Inflammatory macrophage treated with lipopolysaccharide for 4 hours (primary cell): ENCODE measurements at places on chromosomes 4 and X.

- no peak for DNase-seq
Observed at GRCh38 chr4:592825-593520, 16.9 kb upstream of the TMEM271 start.

GRCh38 chr4:136319789-136320464, 1212.4 kb downstream of the PCDH18 start:
- DNase-seq = no peak

- DNase-seq = no peak
Observed at GRCh38 chr4:180418819-180419531, 1824.2 kb upstream of the TENM3 start.

- DNase-seq = no peak
Observed at GRCh38 chr4:187235456-187236170, 512.0 kb upstream of the FAT1 start.

DNA sequence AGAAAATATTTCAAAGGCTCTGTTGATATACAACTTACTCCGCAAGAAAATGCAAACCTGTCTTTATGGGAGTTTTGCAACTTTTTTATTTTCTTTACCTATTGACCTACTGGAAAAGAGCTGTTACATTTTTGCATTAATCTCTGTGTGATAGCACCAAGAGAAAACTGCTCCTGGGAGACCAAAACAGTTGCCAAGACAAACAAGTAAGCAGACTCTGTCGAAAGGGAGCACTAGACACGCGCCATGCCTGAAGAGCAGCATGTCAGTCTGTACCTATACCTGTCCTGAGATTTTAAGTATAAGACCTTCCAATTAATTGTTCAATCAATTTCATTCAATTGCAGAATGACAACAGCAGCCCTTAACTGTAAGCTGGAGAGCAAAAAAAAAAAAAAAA, 56.0 kb upstream of the TECRL start:
- no peak for DNase-seq

DNA sequence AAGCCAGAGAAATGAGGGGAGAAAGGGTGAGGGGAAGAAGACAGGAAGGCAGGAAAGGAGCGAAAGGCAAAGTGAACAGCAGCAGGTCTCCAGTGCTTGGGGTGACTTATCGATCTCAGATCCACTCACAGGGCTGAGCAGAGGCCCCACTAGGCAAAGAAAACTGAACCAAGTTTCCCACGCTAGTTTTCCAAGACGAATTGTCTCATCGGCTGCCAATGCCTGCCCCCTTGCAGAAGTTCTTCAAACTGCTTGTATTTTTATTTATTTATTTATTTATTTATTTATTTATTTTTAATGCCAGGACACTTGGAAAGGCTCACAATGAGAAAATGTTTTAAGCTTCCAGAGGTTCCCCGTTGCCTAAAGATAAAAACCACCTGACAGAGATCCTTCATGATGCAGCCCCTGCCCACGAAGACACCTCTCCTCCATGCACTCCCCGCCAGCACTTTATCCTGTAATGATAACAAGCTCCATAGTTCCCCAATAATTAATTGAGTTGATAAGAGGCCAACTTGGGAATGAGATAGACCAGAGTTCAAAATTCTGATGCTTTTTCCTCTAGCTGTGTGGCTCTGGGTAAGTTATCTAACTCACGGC, 43.2 kb downstream of the QDPR start:
- DNase-seq = peak; percentile 5

DNA sequence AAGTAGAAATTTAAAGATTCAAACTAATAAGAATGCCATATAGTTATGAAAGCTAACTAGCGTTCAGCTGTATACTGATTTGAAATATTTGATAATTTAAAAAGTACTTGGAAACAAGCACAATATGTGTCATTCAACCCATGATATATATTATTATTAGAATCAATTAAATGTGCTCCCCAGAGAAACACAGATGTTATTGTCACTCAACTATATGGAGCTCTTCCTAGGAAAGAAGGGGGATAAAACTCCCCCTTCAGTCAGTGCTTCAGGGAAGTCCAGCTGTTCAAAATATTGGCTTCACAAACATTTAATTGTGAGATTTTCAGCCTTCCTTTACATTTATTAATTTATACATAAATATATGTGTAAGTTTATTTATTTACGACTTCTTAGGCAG, 135.9 kb downstream of the SLC4A4 start:
- no peak for DNase-seq

DNA sequence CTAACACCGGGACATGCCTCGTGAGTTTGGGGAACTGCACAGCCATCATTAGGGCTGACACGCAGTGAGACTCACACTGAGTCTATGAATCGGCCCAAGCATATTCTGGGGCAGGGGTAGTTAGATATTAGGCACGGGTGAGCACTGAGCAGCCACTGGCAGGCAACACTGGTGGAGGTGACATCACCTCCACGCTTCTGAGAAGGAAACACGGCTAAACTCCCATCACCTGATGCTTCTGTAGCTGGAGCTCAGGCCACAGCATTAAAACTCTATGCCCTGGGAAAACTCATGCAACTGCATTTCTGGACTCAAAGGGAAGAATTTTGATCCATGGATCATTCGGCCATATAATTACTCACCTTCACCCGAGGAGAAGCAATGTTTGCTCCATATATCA, 100.8 kb upstream of the OTUD4 start:
- DNase-seq = no peak

DNA sequence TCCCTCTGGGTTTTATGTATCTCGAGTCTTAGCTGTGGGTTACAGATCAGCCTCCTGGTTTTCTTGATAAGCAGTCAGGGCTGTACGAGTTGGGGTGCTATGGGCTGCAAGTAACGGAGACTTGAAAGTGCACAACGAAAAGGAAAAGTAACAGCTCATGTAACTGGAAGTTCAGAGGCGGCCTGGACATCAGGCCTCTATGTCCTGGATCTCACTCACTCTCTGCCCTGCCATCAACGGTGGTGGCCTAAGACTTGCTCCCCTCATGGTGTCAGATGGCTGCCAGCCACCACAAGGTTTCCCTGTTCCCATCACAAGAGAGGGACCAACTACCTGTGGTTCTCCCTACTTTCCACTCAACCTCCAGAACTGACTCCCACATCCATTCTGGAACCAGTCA, 4.8 kb downstream of the PPP2R2C start:
- DNase-seq = no peak

- DNase-seq = no peak
Observed at GRCh38 chrX:13268874-13269273, 51.0 kb downstream of the ATXN3L start.

- DNase-seq = peak; percentile 33
Observed at GRCh38 chr4:165203541-165204461, 3.6 kb upstream of the KLHL2 start.

DNA sequence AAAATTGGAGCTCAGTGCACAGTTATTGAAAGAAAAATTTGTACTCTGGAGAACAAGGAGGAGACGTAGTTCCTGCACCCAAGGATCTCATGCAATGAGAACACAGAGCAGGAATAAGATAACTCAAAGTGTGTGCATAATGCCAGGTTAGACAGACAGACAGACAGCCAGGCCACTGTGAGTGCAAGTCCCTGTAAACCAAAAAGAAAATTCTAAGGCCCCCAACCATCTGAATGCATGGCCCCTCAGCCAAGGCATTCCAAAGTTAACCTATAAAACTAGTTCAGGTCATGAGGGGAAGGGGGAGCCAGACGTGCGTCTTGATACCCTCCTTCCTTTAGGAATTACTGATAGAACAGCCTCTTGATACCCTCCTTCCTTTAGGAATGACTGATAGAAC, 94.5 kb upstream of the ENPP6 start:
- no peak for DNase-seq
